ENCODE measurements at places on chromosomes 5 and 9.

DNA sequence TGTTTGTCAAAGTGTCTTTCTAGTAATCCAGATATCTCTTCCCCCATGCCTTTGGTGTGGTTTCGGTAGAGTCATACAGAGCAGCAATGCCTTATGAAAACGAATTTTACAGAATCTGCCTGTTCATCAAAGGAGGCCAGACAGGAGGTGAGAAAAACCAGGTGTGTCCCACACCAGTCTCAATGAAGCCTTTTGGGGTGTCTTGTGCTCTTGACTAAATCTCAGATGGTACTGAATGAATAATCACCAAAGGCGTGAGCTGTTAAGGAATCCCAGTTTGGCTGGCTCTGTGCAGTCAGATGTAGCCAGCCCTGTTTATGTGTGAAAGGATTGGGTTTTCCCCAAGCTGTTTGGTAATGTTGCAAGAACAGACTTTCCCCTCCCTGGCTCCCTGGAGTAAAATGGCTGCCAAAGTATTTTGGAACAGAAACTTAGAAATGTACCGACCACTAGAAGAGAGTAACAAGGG, 70.8 kb upstream of the CDKN2B start:
- no peak for DNase-seq

DNA sequence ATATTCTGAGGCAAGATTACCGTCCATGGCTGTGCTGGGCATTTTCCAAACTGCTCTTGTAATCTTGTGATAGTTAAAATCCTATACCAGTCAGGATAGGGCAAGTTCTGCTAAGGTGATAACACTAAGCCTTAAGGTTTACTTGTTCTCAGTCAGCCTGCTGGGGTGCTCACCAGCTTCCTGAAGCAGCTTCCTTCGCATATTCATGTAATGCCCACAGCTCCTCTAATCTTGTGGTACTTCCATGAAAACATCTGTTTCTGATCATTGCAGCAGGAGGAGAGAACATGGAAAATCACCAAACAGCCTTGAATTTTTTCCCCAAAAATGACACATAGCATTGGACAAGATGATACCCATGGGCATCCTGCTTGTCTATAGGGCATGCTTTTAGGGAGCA, 473.2 kb downstream of the MED10 start:
- no peak for DNase-seq

- no peak for DNase-seq
Measured at GRCh38 chr9:5800969-5801738, 31.8 kb downstream of the ERMP1 start.

DNA sequence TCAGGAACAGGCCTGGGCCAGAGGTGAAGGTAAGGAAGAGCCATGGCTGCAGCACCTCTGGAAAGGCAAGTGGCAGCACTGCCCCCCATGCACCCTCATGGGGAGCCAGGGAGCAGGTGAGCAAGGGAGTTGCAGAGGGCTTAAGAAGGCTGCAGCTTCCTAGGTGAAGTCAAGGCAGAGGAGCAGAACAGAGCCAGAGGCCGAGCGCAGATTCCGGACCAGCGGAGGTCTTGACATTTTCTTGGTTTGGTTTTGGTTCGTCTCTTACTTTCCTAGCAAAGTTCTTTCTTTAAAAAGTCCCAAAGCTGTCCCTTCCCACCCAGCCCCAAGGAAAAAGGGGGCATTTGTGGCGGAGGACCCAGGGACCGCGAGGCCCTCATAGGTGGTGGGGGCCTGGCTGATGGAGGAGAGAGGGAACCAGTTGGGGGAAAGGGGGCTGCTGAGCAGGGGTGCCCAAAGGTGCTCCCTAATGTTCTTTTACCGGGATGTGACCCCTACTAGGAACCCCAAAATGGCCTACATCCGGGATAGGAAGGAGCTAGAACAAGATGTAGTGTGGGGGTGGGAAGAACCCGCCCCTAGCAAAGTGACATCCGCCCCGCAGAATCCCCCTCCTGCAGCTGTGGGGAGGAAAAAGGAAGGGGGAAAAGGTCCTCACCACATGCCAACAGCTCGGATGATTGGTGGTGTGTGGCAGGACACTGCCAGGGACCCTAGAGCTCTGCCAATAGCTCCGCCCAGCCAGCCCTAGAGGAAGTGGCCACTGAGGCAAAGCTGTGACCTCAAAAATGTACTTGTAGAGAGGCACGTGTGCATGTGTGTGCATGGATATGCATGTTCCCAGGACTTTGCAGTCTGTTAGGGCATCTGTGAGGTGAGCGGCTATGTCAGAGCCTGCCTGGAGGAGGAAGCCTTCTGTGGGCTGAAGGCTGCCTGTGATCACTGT, 914 bp upstream of the CD72 start:
- no peak for DNase-seq

DNA sequence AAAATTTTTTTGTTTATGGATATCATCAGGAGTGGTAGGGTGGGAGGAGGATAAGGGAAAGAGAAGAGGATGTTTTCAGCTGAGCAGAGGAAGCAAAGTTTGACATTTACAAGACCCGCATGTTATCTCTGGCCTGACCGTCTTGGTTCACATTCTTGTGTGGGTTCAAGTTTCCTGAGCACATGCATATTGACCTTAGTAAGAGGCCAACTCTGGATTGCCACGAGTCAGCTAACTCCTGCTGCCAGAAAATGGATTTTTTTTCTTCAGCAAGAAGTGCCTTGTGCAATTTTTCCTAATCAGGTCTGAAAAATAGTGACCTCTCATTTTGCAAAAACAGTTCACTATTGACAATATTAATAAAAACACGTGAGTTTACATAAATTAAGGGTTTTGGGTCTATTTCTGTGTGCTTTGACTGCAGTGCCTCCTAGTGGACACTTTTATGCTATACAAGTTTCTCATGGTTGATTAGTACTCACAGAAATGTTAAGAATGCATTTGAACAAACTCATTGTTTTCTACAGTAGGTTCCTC, 27.1 kb upstream of the BASP1 start:
- peak; percentile 55 for DNase-seq

DNA sequence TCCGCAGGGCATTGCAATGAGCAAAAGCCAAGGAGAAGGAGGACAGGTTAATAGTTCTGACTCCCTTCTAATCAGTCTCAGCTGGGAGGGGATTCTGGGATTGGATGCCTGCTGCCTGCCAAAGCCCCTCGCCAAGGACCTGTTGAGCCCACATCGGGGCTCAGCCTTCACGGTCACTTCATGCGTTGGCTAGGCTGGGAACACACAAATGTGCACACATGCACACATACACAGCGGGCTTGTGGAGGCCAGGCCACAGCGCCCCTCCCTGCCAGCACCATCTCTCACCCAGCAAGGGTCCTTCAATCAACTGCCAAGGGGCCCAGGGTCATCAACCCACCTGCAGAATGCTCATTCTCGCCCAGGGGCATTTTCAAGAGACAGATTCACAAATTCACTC, 113.9 kb downstream of the C5orf15 start:
- DNase-seq: no peak

DNA sequence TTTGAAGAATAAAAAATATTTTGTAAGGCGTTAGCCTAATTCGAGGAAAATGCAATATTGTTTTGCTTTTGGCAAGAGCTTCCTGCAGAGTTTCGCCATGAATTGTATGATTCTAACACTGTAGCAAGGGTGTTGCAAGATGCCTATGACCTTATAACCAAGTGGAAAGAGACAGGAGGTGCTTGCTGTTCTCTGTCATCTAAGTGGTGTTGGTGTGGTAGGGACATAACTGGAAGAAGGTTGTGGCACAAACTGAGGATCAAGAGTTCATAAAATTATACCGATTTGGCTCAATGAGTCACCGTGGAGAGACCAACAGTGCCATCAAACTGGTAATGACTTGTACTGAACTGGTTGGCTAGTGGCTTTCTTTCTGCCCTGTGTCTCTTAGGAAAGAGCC, 6.3 kb downstream of the STC2 start:
- no peak for DNase-seq

DNA sequence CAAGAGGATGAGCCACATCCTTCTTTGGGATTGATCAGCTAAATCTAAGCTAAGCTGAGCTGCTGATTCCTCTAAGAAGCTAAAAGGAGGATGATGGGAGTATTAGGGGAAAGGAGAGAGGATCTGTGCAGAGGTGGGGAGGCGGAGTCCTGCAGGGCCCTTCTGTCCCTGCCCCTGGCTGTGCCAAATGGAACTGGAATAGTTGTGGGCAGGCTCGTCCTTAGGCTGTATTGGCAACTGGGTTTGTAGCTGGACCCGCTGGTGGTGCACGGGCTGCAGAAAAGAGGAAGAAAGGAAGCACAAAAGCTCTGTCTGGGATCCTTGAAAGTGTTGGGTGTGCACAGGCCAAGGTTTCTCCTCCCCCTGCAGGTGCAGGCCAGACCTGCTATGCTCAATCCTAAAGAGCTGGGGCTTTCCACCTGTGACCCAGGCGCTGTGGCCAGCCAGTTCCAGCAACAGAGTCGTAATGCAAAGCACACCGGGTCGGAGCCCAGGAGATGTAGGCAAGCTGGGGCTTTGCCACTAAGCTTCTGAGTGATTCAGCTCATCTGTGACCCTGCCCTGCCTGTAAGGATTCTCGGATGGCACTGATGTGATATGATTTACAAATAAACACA, 9.8 kb downstream of the CLTB start:
- DNase-seq: no peak

DNA sequence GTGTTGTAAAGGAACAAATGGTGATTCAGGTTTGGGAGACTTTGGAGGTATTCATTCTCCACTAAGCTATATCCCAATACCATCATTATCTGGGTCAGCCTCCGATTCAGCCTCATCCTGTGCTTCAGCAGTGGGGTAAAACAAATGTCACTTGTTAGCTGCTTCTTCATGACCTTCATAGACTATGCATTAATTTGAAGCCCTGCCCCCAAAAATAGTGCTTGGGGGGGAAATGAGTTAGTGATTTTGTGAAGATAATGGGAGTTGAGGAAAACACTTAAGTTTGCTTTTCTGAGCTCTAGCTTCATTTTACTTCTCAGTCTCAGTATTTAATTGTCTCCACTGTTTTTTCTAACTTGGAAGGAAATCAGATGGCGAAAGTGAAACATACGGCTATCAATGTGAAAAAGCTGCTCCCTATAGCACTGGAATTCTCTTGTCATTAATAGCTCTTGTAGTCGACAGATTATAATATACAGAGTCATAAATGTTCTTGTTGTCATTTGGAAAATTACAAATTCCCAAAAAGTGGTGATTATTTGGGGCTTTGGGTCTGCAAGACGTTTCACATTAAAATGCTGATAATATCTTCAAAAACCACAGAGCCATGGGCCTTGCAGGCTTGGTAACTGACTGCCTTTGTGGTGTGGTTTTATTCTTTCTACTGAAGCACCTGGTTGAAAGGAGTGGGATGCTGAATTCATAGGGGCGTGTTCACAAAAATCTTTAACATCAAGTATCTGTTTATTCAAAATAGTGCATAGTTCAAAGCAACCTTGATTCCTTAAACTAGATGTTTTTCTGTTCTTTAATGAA, 40.0 kb downstream of the PIK3R1 start:
- no peak for DNase-seq

DNA sequence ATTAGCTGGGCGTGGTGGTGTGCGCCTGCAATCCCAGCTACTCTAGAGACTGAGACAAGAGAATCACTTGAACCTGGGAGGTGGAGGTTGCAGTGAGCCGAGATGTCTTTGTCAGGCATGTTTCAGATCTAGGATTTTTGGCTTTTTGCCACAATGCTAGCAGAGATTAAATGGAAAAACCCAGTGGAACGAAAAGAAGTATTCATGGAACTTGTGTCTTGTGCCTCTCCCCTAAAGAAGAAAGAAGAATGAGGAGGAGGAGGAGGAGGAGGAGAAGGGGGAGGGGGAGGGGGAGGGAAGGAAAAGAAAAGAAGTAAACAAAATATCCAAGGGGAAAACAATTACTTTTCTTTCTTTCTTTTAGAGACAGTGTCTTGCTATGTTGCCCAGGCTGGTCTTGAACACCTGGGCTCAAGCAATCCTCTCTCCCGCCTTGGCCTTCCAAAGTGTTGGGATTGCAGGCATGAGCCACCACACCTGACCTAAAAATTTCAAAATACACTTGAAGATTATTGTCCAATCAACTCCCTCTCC, 106.0 kb downstream of the ARRDC3 start:
- no peak for DNase-seq

DNA sequence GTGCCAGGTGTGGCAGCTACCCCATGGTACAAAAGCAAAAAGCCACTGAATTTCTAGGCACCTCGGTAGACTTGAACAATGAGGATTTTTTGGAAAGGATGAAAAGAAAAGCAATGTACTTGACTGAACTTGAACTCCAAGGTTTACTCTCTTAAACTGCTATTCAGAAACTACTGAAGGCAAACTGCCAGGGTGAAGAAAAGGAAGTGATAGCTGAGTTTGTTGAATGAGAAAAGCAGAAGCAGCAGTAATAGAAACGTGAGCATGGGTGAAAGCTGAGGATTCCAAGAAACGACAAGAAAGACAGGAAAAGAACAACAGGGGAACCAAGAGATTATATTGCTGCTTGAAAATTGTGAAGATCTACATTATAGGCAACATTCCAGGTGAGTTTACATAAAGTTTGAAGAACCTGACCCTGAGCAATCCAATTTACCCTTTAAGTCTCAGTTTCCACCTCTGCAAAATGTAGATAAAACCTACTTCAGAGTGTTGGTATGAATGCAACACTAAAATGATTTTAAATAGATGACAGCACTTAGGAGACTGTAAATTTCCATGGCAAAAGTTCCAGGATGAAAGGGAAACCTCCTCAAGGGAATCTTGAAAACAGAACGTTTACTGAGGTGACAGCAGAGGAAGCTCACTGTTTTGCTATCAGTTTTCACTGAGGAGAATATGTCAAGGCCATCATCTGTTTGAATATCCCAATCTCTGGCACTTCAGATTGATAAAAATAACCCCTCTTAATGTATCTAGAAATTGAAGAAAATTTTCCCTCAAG, 245.8 kb downstream of the SPATA31D1 start:
- DNase-seq: no peak

- DNase-seq: no peak
Measured at GRCh38 chr5:3564116-3564515, 31.5 kb upstream of the IRX1 start.

DNA sequence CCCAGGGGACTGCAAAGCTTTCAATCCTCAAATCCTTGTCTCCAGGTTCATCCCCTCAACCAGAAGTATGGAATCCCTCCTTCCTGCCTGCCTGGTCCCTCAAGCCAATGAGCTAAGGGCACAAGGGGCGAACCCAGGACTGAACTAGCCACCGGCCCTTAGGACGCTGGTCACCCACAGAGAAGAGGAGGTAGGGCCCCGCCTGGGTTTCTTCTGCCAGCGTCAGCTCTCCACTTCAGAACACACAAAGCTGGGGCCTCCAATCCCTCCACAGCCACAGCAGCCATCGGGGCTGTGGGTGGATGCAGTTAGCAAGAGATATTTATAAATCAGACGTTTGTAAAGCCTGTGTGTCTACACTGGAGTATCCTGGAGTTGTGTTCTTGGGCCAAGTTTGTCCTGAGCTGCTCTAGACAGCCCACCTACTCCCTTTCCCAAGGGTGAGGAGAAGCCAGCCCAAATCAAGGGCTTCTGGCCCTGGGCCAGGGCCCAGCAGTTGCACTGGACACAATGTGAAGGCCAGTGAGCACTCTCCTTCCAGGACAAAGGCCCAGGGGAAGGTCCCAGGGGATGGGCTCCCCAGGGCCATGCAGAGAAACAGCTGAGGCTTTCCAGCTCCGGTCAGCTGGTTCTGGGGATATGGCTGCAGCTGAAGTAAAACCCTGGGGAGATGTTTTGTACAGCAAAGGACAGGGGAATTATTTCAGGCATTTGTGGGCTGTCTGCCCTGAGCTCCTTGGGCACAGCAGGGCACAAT, 18.9 kb downstream of the AMBP start:
- no peak for DNase-seq

Data from brain pericyte (primary cell).